GDM1 (cell line): ENCODE measurements at places on chromosomes 2 and 18.

DNA sequence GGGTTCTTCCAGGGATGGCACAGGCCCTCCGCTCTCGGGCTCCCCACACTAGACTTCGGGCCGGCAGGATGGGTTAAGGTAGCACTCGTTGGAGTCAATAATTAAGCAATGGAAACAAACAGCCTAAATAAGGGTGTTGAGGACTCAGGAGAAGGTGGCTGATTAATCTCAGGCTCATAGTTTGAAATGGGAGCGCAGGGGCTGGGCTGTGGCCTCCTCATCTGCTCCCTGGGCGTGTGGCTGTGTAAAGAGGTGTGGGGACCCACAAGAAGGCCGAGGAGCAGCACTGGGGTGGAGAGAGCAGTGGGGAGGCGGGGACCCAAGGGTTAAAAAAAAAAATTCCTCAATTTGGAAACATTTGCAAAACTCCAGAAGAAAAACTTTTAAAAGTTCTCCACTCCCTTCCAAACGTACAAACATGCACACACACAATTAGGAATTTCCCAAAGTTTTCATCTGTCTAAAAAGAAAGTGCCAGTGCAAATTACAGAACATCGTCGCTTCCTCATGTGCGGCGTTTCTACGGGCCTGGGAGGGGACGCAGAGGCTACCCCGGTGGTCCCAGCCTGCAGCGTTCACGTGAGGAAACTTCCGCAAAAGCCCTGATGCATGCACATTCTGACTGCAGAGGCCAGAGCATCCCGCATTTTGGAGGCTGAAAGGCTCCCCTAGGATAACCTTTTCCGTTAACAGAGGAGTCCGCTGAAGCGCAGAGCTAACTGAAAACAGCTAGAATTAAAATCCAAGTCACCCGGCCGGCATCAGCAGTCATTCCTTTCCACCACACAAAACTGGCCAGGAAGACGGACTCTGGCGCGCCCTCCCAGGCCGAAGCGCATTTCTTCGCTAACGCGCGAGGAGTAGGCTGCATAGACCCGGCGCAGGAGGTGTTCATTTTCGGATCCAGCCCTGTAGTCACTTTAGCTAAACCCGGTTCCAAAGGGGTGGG, 1.0 kb upstream of the TUBB6 start:
- DNase-seq = no peak

GRCh38 chr2:239008004-239008403, 160.1 kb downstream of the TWIST2 start:
- no peak for DNase-seq

DNA sequence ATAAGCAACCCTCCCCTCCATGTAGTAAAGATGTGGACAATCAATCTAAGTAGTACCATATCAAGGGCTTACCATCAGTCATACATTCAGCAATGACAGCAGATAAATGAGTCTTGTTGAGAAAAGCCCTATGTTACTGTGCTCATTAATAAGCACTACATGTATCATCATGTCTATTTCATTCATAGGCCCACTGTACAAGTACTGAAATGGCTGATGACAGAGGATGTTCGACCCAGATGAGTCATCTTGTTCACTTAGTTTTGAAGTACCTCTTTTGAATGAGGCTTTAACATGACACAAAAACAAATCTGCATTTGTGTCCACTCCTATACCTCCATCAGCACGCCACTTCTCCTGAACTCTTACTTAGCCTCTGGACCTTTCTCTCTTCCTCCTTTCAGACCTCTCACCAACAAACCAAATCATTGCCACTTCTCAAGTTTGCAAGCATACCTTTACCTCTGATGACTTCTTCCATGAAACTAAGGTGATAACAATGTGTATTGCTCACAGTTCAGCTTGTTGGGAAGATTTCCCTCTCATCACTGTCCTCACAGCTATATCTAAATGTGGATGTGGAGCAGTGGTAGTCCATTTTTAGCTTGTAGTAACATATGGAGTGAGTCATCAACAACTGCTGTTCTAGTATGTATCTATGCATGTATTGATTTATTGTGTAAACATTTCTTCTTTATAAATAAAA, 921.0 kb upstream of the SLC39A10 start:
- DNase-seq = no peak

- no peak for DNase-seq
Observed at GRCh38 chr2:75033516-75033915, 75.1 kb downstream of the POLE4 start.

GRCh38 chr2:46719487-46719886, 196.1 kb downstream of the MCFD2 start:
- no peak for DNase-seq

DNA sequence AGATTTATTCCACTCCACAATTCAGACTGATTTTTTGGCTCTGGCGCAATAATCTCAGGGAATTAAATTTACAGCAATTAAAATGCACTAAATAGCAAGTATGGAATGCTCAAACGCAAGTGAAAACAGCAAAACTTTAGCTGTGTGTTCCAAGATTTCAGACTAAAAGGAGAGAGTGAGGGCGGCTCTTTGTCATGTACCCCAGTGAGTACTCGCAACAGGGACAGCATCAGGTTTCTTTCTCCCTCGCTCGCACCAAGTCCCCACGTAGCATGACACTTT, 1.1 kb downstream of the ROCK2 start:
- no peak for DNase-seq
